WERI-Rb-1 (cell line): ENCODE measurements at places on chromosomes 7 and 10.

GRCh38 chr7:7739204-7740036 lies 21.0 kb upstream of the RPA3 start:
- no peak for DNase-seq

- no peak for DNase-seq
Observed at GRCh38 chr10:23047201-23048050, 48.0 kb upstream of the MSRB2 start.

DNA sequence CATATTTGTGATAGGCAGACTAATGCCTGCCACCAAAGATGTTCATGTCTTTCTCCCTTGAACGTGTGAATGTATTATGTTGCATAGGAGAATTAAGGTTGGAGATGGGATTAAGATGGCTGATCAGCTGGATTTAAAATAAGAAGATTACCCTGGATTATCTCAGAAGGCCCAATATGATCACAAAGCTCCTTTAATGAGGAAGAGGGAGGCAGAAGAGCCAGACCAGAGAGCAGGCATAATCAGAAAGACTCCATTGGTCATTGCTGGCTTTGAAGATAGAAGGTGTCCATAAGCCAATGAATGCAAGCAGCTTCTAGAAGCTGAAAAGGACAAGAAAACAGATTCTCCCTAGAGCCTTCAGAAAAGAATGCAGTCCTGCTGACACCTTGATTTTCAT lies 410.3 kb downstream of the GRM8 start:
- peak; percentile 54 for DNase-seq

GRCh38 chr10:52645187-52645758 lies 127.3 kb downstream of the MBL2 start:
- DNase-seq, result no peak

- DNase-seq, result no peak
Observed at GRCh38 chr10:78802431-78802830, 266.3 kb upstream of the ZMIZ1 start.

GRCh38 chr10:22252224-22252800 lies 34.5 kb upstream of the EBLN1 start:
- DNase-seq, result peak; percentile 12

GRCh38 chr7:84002348-84002747 lies 192.2 kb downstream of the SEMA3A start:
- no peak for DNase-seq

DNA sequence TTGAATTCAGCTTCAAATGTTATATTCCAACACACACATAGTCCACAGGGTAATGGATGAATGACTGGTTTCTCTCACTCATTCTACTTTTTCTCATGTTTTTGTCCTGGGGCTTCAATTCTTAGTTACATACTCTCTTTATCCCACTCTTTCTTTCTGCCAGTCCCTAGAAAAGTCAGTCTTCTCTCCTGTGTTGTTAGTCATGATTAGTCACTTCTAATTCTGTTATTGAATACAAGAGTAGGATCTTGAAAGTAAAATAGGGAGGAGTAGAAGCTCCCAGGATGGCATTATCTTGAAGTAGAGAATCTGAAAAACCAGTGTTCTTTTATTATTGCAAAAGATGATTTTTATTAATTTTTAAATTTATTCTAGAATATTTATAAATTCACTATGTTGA lies 45.5 kb upstream of the CALCR start:
- DNase-seq, result no peak

DNA sequence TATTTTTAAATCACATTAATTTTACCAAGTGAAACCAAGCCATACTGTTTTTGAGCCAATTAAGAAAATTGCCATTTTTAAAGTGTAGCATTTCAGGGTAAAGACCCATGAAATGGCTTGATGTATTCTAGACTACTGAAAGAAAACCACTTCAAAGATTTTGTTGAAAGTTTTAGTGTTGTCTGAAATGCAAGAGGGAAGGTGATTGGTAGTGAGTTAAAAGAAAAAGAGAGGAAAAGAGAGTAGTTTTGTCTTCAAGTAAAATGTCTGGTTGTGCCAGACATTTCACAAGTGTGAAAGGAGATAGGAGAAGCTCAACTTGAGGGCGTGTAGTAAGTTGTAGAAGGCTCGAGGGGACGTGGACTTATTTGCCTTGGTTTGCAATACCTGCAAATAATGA lies 41.6 kb downstream of the CALML5 start:
- DNase-seq, result no peak

DNA sequence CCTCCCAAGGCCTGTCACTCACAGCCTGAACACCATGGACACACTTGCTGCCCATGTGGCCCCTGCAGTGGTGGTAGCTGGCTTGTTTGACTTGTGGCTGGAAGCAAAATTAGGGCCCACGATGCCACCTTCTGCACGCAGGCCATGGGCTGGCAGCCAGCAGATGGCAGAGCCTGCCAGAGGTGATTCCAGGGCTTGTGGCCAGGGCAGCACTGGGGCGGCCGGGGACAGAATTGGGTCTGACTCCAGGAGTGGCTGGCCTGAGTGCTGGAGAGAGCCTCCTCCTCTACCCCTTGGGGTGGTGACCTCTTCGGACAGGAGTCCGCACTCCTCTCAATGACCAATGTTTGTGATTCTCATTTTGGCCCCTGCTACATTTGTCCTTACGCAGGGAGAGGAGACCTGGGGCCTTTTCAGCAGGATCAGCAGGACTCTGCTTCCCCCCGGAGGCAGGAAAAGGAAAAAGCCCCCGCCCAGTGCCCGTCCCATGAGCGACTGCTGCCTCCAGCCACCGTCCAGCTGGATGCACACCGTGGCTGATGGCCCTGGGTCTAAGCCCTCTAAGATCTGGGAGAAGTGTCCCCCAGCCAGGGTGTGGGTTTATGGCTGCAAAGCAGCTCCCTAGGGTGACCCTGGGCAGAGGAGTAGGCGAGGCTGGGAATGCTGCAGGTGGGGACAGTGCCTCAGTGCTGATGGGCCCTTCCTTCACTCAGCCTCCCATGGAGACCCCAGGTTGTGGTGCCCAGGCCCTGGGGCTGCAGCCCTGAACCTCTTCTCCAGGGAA lies 26.5 kb downstream of the DNAJB12 start:
- peak; percentile 86 for DNase-seq

DNA sequence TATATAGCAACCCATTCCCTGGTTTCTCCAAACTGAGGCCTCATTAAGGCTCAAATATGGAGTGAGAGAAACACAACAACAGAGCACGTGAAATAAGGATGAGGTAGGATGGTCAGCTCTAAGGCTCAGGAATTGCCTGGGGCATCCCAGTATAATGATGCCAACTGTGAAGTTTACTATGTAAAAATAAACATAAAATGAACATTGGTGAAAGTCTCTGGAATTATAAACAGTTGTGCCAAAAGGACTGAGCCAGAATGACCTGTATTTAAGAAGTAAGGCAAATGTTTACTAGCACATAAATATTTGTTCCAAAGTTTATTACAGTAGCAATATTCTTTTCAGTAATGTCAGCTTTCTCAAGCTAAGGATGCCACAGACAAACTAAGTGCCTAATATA lies 64.6 kb downstream of the ZNF680 start:
- no peak for DNase-seq

DNA sequence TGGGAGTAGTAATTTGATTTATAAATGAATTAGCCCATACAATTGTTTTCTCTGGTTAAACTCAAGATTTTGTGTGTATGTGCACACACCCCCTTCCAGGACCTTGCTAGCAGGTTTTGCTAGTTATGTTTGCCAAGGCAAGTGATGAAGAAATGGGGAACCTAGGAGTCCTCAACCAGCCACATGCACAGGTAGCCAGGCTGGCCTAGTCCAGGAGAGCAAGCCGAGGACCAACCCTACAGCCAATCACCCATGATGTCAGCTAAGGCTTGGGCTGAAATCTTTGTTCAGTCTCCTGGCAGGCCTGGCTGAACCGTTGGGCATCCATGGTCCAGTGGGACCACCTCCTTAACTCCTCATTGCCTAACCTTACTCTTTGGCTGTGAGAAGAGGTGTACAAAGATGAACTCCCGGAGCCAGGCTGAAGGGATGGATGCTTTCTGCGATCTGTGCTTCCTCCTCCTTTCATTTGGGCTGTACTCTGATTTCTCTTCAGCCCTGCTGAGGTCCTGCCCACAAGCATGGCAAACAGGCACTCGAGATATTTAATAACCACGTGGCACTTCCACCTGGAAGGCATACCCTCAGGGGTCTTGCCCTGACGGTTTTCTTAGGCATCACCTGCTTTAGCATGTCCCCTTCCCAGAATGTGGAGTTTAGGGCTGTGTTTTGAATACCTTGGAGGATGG lies 22.1 kb downstream of the HNRNPA2B1 start:
- no peak for DNase-seq

- no peak for DNase-seq
Observed at GRCh38 chr10:131747251-131747650, 153.6 kb upstream of the PPP2R2D start.

GRCh38 chr7:47580175-47580706 lies 1.7 kb downstream of the TNS3 start:
- DNase-seq, result no peak

DNA sequence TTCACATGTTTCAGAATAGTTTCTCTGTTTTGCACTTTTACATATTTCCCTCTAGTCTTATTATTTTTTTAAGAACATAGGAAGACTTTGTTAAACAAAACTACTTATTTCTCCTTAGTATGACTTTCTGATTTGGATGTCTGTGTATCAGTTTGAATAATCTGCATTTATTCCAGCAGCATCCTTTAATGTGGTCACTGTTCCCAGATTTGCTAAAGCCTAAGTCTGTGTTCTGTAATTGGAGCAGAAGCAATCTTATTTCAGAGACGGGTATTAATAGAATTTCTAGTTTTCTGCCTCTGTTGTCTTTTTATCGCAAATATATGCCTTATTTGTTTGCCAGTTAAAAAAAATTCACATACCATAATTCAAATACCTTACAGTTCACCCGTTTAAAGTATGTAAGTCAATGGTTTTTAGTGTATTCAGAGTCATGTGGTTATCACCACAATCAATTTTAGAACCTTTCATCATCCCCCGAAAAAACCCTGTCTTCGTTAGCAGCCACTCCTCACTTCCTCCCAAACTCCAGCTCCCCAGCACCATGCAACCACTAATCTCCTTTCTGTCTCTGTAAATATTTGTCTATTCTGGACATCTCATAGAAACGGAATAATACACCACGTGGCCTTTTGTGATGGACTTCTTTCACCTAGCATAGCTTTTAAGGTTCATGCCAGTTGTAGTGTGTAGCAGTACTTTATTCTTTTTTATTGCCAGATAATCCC lies 58.7 kb downstream of the INPP5F start:
- DNase-seq, result no peak

DNA sequence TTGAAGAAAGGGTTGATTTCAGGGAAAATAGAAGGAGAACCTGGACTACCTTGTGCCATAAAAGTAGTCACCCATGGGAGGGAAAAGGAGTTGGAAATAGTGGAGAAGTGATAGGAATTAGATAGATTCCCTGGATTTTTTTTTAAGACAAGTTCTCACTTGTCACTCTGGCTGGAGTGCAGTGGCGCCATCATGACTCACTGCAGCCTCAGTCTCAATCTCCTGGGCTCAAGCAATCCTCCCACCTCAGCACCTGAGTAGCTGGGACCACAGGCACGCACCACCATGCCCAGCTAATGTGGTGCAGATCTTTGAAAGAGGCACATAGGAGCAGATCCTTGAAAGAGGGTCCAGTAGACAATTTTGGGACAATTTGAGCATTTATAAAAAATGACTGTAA lies 9.5 kb upstream of the BLNK start:
- DNase-seq, result peak; percentile 15
